ENCODE measurements at places on chromosomes 6 and 20. TPM values are rescaled to one million over a fixed set of nuclear protein-coding genes. Genes with fewer than 3 reads are reported as not detected.

Gene OR12D3
- total RNA-seq, result not detected

Gene IL17A
- not detected for total RNA-seq

Gene DPPA5
- total RNA-seq, result not detected

Gene ANKRD66
- total RNA-seq, result not detected

Gene CRISP2
- total RNA-seq, result not detected

Gene OR2H2
- not detected for total RNA-seq

Gene TSHZ2
- total RNA-seq, result 13.9 TPM

Gene DEFB124
- not detected for total RNA-seq

Gene FAM209B
- not detected for total RNA-seq

Gene RALGAPA2
- 18.4 TPM for total RNA-seq

Gene PROKR2
- total RNA-seq, result not detected

Gene PTCHD4
- total RNA-seq, result 1.2 TPM

Gene OR12D2
- not detected for total RNA-seq

Gene SPDEF
- total RNA-seq, result not detected

Gene ZBTB12
- total RNA-seq, result 1.3 TPM

Gene RAB23
- total RNA-seq, result 45.5 TPM

Gene FOXA2
- not detected for total RNA-seq

Gene FLRT3
- total RNA-seq, result 8.3 TPM

Gene MATN4
- total RNA-seq, result not detected

Gene SLC22A2
- total RNA-seq, result not detected

Gene ISM1
- 6.4 TPM for total RNA-seq

Gene PDE7B
- total RNA-seq, result 6.8 TPM

Gene PRSS16
- not detected for total RNA-seq

Gene BTNL2
- total RNA-seq, result not detected

Gene ULBP2
- 0.39 TPM for total RNA-seq

Gene CST2
- not detected for total RNA-seq

Gene PLCB1
- 104 TPM for total RNA-seq

Gene CD24
- total RNA-seq, result 6.2 TPM

Gene GPR6
- total RNA-seq, result not detected

Gene ASIP
- total RNA-seq, result 3.5 TPM

Gene BMP6
- 6.2 TPM for total RNA-seq

Gene CYP39A1
- 7.6 TPM for total RNA-seq

Gene NMBR
- not detected for total RNA-seq

Gene SH3BGRL2
- total RNA-seq, result 32.6 TPM

All from gastroesophageal sphincter (tissue), 4 donors.